ELR (cell line): ENCODE measurements at places on chromosomes 13 and 19.

GRCh38 chr13:23629566-23630272, 59.5 kb downstream of the TNFRSF19 start:
- no peak for DNase-seq

GRCh38 chr19:43731346-43731745, 15.5 kb downstream of the IRGC start:
- no peak for DNase-seq

GRCh38 chr19:8251025-8251472, 41.9 kb downstream of the CERS4 start:
- DNase-seq = no peak

DNA sequence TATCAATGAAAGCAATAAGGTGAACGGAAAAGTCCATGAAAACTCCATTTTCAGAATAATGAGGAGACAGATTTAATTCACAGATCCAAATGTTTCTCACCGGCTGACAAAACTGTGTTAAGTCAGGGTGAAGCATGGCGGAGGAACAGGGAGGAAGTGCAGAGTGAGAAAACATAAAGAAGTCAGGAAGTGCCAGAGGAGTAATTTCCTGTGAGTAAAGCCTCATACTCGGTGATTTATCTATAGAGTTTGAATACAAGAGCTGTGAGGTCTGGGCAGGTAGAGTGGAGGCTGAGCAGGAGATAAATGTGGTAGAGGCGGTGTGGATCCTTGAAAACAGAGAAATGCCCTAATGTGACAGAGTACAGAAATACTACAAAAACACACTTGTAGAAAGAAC, 11.4 kb downstream of the CARD8 start:
- peak; percentile 75 for DNase-seq

GRCh38 chr19:35478794-35479677, 11.2 kb downstream of the KRTDAP start:
- DNase-seq = no peak

- DNase-seq = peak; percentile 93
Measured at GRCh38 chr19:38683393-38684077, 36.1 kb downstream of the ACTN4 start.

- DNase-seq = no peak
Measured at GRCh38 chr19:13712767-13713201, 51.5 kb upstream of the MRI1 start.

GRCh38 chr19:41398598-41398997, 980 bp downstream of the BCKDHA start:
- DNase-seq = no peak

DNA sequence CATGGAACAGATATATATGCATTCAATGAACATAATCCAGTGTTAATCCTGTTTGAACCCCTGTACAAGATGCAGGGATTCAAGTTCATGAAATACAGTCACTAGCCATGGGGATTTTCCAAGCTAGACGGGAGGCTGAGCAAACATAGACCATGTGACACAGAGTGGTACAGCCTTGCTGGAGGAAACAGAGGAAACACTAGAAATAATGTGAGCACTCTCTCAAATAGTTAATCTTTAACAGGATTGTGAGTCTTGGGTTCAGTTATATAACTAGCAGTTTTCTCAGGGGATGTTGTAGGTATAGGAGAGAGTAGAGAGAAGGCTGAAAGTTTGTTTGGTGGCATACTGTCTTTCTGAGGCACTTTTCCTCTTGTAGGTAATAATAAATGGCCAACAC, 13.9 kb upstream of the LGALS16 start:
- no peak for DNase-seq

DNA sequence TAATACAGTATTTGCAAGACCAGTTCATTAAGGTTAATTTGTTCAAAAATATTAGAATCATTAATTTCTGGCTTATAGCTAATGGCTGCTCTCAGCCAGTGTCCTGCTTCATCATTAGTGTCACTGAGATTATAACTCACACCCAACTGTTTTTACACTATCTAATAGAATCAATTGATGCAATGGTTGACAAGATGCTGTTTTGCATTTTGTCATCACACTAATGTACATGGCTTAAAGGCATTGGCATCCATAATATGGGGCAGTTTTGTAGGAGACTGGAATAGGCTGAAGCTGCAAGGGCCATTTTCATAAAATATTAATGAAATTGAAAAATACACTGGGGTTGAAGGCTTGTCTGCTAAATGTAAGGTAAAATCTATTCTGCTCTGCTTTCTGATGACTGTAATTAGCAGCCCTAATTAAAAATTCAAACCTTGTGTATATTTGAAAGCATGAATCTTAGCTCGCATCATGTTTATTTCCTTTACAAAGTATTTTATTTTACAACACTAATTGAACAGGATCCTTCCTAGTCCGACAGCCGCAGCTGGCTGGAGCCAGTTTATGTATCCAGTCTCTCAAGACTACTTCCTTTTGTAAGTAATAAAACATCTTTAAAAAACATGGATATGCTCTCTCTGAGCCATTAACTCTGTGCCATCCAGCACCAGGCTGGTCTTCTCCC, 296.7 kb downstream of the POU4F1 start:
- no peak for DNase-seq

- DNase-seq = no peak
Measured at GRCh38 chr13:95117092-95117491, 184.2 kb downstream of the ABCC4 start.

- no peak for DNase-seq
Measured at GRCh38 chr13:94056362-94056990, 423.0 kb downstream of the DCT start.

- peak; percentile 47 for DNase-seq
Measured at GRCh38 chr19:53991224-53992113, at the start of gene CACNG6. TSS of gene CACNG6 (plus strand) at chr19:53991637. CDS start at chr19:53992878, 1,241 bp downstream.

DNA sequence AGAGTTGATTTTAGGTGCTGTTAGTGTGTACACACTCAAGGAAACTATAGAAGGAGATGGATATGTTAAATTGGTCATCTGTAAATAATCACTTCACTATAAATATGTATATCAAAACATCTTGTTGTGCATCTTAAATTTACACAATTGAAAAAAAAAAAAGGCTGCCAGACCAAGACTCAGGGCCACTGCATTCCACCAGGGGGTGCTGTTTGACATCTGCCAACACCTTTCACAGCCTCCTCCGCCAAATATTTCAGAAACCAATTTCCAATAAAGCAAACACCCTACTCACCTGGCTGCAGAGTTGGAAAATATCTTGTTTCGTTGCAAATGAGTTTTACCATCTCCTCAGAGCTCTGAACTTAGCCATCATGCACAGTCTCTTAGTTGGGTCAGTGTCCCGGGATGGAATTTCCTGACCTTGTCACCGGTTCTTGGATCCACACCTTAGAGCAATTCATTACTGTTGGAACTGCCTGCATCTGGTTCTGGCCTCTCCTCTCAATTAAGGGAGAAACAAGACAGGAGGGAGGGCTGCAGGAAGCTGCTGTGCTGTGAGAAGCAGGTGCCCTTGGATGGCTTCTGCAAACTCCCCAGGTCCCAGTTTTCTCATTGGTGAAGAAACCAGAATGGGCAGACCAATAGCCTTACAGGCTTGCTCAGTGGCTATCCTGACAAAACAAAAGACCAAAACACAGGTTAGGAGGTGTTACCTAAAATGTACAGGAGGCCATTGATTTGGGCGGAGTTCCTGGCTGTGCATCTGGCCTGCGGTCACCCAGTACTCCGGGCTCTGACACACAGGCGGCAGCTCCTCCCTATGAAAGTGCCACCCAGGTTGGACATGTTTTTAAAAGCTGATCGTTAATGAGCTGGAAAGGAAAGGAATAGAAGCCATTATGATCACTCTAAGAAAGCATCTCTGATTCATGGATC, 746.6 kb downstream of the UQCRFS1 start:
- DNase-seq = peak; percentile 47

DNA sequence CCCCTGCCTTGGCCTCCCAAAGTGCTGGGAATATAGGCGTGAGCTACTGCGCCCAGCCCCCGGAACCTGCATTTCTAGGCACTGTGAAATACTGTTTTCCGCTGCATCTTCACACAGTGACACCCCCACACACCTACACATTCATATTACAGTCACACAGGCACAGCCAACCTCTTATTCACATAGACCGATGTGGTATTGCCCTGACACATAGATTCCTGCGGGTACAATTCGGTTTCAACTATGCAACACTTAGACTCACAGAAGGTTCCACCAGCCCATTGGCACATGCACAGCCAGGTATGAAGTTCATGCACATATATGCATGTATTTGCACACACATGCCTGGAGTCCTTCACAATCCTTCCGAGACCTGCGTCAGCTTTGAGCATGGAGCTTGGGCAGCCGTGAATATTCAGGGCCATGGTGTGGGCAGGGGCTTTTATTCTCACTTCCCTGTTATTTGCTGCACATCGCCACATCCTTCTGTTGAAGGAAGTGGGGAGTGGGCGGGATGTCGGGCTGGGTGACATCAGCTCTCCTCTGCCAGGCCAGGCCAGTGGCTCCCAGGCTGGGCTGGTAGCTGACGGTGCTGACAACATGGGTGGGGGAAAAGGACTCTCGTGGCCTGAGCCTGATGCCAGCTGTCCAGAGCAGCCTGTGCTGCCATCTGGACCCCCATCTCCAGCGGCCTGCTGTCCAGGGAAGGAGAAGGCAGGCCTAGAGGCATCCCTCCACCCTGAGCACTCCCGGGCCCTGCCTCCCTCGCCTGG, 5.4 kb upstream of the CDC37 start:
- DNase-seq = no peak

DNA sequence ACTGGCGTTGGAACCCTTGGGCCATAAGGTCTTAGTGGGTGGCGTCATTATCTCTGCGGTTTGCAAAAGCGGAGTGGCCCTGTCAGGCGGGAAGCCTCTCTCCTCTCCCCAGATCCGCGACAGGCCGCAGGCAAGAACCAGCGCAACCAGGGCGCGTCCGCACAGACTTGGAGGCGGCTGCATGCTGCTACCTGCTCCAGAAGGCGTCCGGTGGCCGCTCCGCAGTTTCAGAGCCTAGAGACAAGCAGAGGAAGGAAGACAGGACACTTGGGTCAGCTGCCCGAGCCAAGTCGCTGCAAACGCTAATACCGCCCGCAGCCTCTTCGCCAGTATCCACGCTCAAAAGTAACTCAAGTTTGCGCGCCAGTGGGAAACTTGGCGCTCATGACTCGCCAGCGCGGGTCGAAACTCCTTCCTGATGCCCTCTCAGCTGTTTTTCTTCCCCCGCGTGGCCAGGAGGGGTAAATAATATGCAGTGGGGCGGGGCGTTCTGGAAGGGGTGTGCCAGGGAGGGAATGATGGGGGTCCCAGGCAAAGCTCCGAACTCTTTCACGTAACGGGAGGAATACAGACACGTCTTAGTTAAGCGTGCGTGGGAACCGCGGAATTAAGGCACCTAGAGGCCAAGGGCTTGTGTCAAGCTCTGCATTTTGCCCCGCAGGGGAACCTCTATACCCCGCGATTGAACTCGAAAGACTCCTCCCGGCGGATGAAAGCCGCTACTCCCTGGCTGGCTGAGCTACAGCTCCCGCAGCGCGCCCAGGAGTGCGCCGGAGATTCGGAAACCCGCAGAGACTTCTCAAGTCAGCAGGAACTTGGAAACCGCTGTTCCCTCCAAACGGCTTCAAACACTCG, at the start of gene EDNRB:
TSS of gene EDNRB (minus strand) at position 441 of the 855 bp plus-strand sequence. CDS start at position 183, 258 bp downstream.
- peak; percentile 42 for DNase-seq
